ENCODE measurements at places on chromosomes 13 and 19.

DNA sequence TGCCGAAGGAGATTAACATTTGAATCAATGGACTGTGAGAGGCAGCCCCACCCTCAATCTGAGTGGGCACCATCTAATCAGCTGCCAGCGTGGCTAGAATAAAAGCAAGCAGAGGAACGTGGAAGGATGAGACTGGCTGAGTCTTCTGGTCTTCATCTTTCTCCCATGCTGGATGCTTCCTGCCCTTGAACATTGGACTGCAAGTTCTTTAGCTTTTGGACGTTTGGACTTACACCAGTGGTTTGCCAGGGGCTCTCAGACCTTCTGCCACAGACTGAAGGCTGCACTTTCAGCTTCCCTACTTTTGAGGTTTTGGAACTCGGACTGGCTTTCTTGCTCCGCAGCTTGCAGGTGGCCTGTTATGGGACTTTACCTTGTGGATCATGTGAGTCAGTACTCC lies 14.7 kb downstream of the NHLRC3 start:
- DNase-seq, result no peak

DNA sequence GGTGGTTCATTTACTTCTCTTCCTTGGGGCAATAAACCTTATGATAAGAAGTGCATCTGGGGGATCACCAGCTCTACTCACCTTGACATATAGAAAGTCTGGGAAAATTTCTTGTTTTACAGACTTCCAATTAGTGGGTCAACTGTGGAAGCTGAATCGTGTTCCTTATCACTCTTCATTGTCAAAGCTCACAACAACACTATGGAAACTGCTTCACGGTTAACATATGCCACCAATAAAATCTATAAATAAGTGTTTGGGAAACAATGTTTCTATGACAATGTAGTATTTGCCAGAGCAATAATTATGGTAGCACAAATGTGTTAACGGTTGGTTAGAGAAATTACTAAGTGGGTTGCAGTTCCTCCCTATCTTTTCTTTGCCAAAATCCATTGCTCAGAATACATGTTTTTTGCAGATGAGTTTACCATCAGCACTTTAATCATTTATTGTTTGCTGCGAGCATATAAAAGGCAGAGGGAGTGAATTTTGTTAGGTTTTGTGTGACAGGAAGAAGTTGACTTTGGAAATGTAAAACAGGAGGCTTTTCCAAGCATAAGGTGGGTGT lies 321.8 kb downstream of the RFC3 start:
- DNase-seq, result no peak

- DNase-seq, result no peak
These were observed 480.1 kb upstream of the SLC10A2 start for GRCh38 chr13:103546271-103546670.

DNA sequence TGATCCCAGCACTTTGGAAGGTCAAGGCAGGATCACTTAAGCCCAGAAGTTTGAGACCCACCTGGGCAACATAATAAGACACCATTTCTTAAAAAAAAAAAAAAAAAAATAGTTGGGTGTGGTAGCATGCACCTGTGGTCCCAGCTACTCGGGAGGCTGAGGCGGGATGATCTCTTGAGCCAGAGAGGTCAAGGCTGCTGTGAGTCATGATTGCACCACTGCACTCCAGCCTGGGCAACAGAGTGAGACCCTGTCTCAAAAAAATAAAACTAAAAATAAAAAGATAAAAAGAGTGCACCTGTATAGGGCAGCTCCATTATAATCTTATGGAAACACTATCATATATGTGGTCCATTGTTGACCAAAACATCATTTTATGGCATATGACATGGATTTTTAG lies 25.5 kb upstream of the STARD13 start:
- no peak for DNase-seq

GRCh38 chr13:53240401-53241025 lies 211.9 kb downstream of the OLFM4 start:
- no peak for DNase-seq

DNA sequence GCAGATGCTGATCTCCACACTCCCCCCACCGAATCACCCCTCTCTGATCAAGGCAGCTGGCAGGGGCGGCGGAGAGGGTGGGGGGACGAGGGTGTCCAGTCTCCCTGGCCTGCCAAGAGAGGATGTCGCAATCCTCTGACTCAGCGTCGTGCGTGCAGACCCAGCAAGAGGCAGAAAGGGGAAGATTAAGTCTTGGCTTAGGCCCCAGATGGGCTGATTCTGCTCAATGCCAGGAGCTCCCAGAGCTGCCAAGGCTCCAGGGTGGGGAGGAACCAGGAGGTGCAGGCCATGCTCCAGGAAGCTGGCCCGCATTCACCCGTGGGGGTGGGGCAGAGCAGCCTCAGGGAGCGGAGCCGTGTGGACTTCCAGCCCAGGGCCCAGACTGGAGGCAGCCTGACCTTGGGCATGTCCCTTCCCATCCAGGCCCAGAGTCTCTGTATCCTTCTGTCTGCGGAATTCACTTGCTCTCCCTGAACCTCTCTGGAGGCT lies 6.6 kb upstream of the BCL3 start:
- DNase-seq, result peak; percentile 69

DNA sequence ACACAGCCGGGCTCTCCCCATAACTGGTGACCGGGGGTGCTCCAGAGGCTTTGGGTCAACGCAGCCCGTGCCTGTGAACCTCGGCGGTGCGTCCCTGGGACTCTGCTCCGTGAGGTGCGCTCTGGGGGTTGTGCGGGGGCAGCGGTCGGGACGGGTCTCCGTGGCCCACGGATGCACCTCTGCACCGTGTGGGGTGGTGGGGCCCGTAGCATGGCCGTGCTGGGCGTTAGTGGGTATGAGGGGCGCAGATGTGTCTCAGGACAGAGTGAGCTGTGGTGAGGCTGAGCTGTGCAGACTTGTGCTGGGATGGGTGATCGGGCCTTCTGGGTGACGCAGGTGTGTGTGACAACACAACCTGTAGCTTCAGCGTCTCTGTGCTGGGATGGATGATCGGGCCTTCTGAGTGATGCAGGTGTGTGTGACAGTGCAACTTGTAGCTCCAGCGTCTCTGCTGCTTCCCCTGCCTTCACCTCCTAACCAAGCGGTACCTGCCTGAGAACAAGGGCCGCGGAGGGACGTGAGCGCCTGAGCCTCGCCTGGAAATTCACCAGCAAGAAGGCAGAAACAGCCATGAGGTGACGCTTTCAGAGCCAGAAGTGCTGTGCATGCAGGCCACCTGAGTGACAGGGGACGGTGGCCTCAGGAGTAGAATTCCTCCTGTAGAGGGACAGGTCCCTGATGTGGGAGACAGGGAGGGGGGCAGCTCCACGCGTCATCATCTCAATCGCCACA lies 599 bp downstream of the ZNF331 start:
- peak; percentile 11 for DNase-seq

DNA sequence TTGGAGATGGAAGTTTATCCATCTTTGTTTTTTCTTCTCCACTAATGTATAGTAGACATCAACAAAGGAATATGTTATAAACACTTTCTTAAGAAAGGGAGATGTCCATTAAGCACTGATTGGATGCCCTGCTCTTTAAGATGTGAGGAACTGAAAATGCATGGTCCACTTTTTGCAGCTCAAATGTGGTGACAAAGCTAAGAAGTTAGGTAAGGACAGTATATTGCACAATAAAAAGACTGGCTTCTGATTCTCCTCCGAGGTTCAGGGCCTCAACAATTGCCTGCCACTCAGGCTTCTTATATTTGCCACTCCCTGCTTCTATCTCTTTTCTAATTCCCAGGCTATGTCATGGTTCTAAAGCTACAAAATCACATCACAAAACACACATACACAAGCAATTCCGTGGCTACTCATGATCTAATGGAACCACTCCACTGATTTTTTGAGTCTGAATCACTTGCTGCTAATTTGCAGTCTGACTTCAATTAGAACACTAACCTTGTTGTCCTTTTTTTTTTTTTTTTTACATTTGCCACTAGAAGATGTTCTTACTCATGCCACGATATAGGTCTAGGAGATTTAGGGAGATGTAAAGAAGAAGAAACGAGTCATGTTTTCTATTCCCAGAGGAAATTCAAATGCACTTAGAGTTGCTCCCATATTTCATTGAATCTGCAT lies 29.6 kb upstream of the TNFSF11 start:
- DNase-seq, result no peak

DNA sequence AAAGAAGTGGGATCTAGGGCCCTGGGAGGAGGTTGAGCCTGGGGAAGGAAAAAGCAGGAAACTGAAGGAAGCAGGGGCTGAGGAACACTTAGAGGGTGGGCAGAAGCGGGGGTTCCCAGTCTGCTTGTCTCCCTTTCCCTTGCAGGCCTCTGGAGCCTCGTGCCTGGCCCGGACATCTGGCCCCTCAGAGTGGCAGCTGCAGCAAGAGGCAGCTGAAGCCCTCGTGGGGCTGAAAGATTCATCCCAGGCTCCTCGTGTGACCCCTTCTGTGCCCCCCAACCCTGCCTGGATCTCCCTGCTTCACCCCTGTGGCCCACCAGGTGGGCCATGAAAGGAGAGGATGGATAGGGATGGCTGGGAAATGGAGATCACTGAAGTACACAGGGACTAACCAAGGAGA lies 5.5 kb downstream of the DMRTC2 start:
- no peak for DNase-seq

DNA sequence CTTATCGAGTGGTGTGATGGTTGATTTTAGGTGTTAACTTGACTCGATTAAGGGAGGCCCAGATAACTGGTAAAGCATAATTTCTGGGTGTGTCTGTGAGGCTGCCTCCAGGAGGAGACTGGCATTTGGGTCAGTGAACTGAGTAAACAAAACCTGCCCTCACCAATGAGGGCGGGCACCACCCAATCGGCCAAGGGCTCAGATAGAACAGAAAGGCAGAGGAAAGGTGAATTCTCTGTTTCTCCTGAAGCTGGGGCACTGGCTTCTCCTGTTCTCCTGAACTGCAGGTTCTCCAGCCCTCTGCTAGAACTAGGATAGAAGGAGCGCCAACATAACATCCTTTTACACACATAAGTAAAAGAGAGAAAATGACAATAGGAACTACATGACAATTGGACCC lies 35.1 kb downstream of the ESD start:
- no peak for DNase-seq
